Cardiac septum (tissue), 1 donor: ENCODE measurements at places on chromosomes 12 and 14. TPM values are rescaled to one million over a fixed set of nuclear protein-coding genes. Genes with fewer than 3 reads are reported as not detected.

The COX8C gene
- 0.67 TPM for total RNA-seq

GRCh38 chr12:60093428-60093827 is 497.6 kb downstream of the SLC16A7 start:
- no peak for DNase-seq

The CDK2 gene
- total RNA-seq = 9.1 TPM

DNA sequence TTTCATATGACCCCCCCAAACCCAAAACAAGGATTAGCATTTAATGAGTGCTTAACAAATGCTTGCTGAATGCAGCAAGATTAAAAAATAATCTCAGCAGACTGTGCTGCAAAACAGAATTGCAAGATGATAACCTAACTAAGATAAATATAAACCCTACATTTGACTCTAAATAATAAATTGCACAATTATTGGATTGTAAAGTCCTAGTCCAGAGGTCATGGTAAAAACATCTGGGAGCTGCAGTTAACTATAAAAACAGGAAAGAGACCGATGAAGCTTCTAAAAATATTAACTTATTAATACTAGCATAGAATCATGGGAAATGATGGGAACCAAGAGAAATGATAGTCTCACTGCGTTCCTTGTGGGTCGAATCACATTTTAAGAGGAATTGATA is 37.2 kb downstream of the TSHR start:
- DNase-seq = no peak

The ARG2 gene
- 1.6 TPM for total RNA-seq

- DNase-seq = no peak
Observed at GRCh38 chr14:39446131-39446744, 14.0 kb upstream of the FBXO33 start.

The CIROP gene
- not detected for total RNA-seq

- no peak for DNase-seq
Observed at GRCh38 chr14:64806202-64806861, 73.4 kb downstream of the SPTB start.

The SLC5A8 gene
- total RNA-seq = not detected

GRCh38 chr12:120126635-120127005 is 10.1 kb upstream of the RAB35 start:
- DNase-seq = no peak

- peak; percentile 83 for DNase-seq
Observed at GRCh38 chr12:49232940-49233841, 31.7 kb upstream of the TUBA1C start.

DNA sequence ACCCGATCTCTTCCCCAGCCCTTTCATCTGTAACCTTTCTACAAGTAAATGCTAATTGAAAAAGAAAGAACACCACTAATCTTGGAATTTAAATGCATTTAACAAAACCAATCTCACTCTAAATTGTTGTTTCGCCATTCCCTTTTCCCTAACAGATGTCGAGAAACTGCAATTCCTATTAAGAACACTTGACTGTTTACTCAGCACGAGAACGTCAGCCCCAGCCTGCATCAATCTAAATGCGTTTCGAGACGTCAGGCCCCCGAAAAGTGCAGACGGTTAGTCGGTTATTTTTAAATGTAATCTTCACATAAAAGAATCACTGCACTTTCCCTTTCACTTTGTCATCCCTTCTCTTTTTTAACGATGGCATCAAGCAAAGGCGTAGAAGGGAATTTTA is 837.6 kb downstream of the VRK1 start:
- DNase-seq = no peak

The MGST1 gene
- total RNA-seq = 7.3 TPM

The ASPG gene
- 4.4 TPM for total RNA-seq

- no peak for DNase-seq
Observed at GRCh38 chr12:96623656-96624217, 134.4 kb downstream of the CFAP54 start.
